ENCODE measurements at places on chromosomes 12 and 14.

- peak; percentile 89 for DNase-seq
Measured at GRCh38 chr12:46473634-46474329, 101.2 kb upstream of the SLC38A2 start.

DNA sequence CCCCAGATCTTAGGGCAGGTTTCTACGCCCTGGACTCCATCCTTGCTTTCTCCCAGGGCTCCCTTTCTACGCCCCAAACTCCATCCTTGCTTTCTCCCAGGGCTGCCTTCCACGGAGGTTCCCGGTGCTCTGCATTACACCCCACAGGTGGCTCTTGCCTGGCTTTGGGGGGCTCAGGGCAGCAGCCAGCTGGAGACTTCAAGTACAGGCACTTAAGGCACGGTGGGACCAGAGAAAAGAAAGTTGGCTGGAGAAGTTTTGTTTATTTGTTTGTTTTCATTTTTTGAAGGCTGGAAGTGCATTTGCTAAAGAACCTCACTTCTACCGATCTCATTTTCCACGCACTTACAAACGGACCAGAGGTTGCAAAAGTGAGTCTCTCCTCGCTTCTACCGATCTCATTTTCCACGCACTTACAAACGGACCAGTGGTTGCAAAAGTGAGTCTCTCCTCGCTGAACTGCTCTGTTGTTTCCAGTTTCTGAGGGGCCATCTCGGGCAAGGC is 103.8 kb upstream of the MED13L start:
- no peak for DNase-seq

DNA sequence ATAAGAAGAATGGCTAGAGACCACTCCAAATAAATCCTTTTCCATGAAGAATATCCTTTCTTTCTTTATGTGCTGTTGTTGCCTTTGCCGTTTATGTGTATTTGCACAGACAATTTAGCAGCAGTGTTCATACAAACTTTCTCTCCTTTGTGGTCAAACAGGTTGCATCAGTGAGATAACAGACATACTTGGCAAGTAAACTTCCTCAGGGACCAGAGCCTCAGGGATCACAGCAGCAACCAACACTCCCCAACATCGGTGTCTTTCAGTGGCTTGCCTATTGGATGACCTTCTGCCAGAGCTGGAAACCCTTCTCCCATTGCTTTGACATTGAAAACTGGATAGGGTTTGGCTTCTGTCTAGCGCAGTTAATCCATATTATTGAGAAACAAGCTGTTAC is 252.2 kb downstream of the BTG1 start:
- DNase-seq: no peak

DNA sequence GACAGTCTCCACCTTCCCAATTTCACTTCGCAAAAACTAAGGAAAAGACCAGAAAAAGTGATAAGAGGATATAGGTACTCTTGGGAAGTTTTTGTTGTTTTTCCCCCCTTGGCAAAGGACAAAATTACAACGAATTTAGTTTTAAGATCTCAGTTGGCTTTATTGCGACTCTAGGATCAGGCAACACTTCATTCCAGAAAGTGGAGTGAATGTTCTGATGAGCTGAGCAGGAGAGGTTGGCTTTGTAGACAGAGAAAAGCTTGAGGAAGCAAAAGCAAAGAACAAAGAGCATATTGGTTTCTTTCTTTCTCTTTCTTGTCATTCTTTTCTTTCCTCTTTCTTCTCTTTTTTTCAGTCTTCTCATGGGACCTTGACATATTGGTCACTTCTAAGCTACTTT is 640 bp upstream of the ZFYVE1 start:
- no peak for DNase-seq

- DNase-seq: no peak
Measured at GRCh38 chr12:42475106-42475505, 114.4 kb downstream of the PRICKLE1 start.

GRCh38 chr12:5088586-5089264 is 45.0 kb downstream of the KCNA5 start:
- peak; percentile 81 for DNase-seq
